Stimulated activated CD4-positive, alpha-beta T cell treated with anti-CD3 and anti-CD28 coated beads, TNF-alpha, amount 100 ng/mL, for 24 hours (primary cell): ENCODE measurements at places on chromosomes 12 and 14.

DNA sequence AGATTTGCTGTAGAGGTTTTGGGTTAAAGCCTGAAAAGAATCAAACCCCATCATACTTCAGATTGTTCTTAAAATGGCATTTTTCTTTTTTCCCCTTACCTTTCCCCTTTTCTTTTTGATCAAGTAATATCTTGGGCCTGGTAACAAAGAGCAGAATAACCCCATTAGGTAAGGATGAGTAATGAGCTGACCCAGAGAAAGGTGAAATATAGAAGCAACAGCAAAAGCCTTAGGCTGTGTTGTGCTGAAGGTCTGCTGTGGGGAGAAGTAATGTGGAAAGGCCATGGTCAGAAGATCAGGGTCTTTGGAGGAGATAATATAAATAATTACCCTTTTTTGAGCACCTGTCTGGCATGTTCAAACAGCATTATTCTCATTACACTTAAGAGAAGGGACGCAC is 42.3 kb downstream of the MIA2 start:
- DNase-seq, result no peak

GRCh38 chr14:105015905-105016304 is 5.0 kb downstream of the CDCA4 start:
- DNase-seq, result no peak

- no peak for DNase-seq
These were observed 286.9 kb downstream of the TMTC2 start for GRCh38 chr12:82973592-82973991.

GRCh38 chr14:76261371-76261811 is 109.7 kb downstream of the GPATCH2L start:
- no peak for DNase-seq

DNA sequence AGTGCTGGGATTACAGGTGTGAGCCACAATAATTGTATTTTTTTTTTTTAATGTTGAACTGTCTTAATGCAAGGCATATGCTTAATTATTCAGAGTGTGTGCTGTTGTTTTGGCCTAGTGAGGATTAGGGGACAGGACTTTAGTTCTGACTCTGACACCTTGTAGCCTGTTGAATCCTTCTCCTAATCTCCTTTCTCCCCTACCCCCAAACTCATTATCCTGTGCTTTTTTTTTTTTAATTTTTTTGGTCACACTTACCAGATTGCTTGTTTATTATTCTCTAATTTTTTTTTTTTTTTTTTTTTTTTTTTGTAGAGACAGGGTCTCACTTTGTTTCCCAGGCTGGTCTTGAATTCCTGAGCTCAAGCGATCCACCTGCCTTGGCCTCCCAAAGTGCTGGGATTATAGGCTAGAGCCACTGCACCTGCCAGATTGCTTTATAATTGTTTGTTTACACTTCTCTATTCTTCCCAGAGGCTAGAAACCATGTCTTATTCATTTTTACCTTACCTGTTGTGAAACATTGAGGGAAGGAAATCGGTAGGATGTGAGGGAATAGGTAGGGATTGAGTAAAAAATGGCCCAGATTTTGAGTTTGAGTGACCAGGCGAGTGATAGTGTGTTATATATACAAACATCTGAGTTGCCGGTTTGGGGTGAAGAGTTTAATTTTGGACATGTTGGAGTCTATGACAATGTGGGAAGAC is 32.2 kb downstream of the DIP2B start:
- no peak for DNase-seq
